ENCODE measurements at places on chromosomes 13 and 19. TPM values are rescaled to one million over a fixed set of nuclear protein-coding genes. Genes with fewer than 3 reads are reported as not detected.
A peak's percentile ranks its signal among the peaks of the same experiment; 100 is the strongest.

- no peak for DNase-seq
Measured at GRCh38 chr13:81207636-81208035, 866.7 kb upstream of the SPRY2 start.

- DNase-seq: no peak
Measured at GRCh38 chr13:97766749-97767148, 186.7 kb upstream of the IPO5 start.

DNA sequence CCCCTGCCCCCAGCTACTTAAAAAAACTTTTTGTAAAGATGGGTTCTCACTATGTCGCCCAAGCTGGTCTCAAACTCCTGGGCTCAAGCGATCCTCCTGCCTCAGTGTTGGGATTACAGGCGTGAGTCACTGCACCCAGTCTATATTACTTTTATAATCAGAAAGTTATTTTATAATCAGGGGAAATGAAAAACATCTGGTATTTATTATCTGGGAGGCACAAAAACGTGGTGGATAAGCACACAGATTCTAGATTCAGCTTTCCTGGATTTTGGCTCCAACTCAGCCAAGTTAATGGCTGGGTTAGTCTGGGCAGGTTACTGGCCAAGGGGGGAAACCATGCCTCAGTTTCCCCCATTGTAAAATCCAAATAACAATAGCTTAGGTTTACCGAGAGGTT is 24.7 kb downstream of the KEAP1 start:
- no peak for DNase-seq

- DNase-seq: no peak
Measured at GRCh38 chr13:107822006-107822405, 393.3 kb downstream of the LIG4 start.

- DNase-seq: no peak
Measured at GRCh38 chr19:28988066-28988465, 224.9 kb downstream of the UQCRFS1 start.

DNA sequence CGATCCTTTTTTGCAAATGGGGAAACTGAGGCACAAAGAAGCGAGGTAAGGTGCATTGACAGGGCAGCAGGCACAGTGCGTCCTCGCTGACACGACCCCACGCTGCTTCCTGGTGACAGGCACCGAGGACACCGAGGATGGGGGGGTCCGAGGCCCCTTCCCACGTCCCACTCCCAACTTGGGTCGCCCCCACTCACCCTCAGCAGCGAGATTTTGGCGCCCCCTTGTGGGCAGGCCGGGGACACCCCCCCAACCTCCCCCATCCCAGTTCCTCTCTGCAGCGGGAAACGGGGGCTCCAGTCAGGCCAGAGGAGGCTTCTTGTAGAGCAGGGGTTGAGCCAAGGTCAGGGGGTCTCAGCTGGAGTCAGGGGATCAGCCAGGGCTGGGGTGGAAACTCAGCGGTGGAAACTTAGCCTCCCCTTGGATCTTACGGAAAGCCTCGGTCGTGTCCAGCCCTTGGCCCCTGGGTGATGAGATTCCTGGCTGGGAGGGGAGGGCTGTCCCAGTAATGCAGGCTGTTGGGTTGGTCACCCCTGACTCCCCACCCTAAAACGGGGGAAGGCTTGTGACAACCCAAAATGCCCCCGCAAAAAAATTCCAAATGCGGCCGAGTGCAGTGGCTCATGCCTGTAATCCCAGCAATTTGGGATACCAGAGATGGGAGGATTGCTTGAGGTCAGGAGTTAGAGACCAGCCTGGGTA is 8.2 kb downstream of the SMIM24 start:
- peak; percentile 32 for DNase-seq

GRCh38 chr19:56918682-56919307 is 78.3 kb upstream of the PEG3 start:
- DNase-seq: no peak

GRCh38 chr13:110217085-110217484 is 89.9 kb downstream of the COL4A1 start:
- DNase-seq: no peak

DNA sequence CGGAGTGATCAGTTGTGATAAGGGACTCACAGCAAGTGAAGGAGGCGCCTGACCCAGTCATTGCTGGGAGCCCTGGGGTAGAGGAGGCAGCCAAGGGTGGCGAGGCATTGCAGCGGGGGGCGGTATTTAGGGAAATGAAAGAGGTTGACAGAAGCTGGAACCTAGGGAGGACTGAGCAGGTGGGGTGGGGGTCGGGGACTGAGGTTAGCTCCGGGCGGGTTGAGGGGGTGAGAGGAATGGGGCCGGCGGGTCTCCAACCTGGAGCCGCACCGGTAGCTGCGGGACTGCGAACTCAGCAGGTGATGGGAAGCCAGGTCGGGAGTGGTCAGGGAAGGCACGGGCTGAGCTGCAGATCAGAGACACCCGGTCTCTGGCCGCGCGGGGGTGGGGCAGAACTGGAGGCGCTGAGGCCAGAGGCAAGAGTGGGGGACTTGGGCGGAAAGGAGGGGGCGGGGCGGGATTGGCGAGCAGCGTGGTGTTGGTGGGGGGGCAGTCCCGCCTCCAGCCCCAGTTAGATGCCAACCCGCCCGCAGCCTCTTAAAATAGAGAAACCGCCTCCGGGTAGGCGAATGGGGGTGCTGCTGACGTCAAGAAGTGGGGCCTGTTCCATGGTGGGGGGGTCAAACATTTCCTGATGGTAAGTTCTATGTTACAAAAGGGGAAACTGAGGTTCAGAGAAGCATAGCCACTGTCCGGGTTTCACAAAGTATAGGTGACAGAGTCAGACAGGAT is 1.5 kb downstream of the MAST3 start:
- peak; percentile 60 for DNase-seq

DNA sequence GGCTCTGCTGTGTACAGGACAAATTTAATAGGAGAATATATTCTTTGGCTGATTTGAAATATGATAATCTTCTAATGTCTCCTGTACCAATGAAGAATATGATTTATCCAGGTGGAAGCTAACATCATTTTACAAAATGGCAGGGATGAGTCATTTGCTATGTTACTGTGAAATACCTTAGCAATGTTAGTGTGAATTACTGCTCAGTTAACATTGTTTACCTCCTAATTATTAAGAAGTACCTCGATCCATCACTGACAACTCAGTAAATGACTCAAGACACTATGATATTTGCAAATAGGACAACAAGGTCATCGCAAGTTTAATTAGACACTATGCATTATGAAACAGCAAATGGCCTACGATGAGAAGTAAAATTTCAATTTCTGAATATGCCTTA is 309.1 kb upstream of the EDNRB start:
- DNase-seq: no peak

GRCh38 chr19:52248241-52248640 is 21.1 kb upstream of the ZNF766 start:
- DNase-seq: peak; percentile 66

DNA sequence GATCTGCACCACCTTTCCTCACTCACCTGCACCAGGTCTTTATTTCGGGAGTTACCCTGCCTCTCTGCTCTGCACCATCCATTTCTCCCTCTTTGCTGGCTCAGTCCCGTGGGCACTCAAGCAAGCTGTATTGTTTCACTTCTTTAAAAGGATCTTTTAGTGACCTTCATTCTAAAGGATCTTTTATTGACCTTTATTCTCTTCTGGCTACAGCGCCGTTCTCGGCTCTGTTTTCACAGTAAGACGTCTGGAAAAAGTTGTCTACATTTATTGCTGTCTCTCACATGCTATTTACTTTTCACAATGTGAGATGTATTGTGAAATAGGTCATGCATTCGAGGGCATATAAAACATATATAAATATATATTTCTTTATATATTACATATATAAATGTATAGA is 35.6 kb upstream of the ARGLU1 start:
- DNase-seq: no peak

DNA sequence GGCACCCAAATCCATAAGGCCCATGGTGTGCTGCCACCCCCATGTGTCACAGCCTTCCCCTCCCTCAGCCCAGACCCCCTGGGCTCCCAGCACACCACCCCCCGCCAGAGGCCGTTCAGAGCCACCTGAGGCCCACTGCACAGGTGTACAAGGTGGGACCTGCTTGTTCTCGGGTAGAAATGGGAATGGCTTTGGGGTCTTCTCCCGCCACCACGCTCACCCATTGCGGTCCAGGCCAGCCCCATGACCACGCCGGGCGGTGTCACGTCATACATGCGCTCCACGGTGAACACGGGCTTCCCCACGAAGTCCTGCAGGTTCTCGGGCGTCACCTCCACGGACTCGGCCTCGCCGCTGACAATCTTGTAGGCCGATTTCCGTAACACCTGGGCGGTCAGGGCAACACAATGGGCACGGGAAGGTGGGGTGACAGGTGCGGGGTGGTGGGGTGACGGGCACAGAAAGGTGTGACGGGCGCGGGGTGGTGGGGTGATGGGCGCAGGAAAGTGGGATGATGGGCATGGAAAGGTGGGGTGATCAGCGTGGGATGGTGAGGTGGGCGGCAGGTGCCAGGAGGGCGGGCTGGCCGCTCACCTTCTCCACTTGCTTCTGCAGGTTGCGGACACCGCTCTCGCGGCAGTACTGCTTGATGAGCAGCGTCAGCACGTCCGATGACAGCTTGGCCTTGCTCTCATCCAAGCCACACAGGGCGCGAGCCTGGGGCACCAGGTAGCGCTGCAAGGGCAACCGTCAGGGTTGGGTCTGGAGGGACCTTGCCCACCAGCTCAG is 4.3 kb downstream of the RPL36 start:
- no peak for DNase-seq

DNA sequence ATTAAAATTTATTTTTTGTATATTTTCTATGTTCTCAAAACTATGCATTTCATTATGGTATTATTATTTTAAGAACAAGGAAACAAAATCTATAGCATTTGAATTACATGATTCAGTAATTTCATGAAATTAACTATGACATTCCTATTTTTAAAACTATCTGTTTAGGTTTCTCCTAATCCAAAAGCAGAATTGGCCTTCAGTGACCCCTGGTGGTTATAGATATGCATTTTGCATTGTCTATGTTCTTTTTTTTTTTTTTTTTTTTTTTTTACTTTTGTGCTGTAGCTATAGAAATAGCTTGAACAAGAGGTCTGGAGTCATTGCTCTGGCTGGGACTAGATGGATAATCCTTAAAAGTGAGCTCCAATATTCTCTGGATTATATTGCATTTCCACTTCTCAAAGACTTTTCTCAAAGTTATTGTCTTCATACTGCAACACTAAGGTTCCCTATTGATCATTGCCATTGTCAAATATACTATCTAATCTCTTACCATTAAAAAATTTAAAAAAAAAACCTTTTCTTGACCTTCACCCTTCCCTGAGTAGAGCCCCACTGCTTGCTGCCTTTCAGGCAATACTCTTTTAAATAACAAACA is 15.9 kb upstream of the DNAJC3 start:
- DNase-seq: no peak

- no peak for DNase-seq
Measured at GRCh38 chr13:49374585-49375290, 69.1 kb downstream of the CAB39L start.

- DNase-seq: no peak
Measured at GRCh38 chr13:59111751-59112171, 1052.0 kb downstream of the DIAPH3 start.

DNA sequence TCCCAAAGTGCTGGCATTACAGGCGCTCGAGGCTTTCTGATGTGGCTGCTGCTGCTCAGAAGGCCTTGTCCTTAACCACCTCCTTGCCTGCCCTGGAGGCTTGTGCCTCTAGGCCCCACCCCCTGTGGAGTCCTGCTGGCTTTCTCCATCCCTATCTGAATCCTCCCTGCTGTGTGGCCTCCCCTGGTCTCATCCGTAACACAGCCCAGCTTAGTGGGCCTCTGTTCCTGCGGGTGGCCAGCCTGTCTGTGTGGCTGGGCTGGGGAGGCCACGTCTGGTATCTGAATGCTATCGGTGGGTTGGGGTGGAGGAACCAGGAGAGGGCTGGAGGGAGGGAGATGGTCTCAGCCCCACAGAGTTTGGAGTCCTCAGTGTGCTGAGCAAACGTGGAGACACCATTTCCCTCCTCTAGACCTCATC is 4.7 kb downstream of the RPL28 start:
- DNase-seq: no peak

DNA sequence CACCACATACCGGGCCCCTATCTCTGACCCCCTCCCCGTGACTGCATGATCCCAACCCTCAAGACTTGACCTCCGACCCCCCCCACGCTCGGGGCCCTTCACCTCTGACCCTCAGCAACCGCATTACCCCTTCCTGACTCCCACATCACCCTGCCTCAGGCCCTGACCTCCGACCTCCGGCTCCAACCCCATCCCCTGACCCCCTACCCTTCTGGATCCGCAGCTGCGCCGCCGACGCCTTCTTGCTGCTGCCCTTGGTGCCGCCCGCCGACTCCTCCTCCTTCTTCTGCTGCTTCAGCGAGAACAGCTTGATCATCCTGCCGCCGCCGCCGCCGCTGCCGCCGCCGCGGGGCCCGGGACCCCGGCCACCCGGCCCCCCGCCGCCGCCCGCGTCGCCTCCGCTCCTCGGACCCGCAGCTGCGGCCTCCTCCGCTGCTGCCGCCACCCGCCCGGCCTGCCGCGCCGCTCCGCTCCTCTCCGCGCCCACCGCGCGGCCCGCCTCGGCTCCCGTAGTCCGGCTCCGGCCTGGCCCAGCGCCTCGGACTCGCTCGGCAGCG is at the start of gene UBE2M:
TSS of gene UBE2M (minus strand) at position 546 of the 557 bp plus-strand sequence. CDS start at position 316, 230 bp downstream.
- DNase-seq: peak; percentile 66

GRCh38 chr19:1082165-1082927 is 12.8 kb downstream of the POLR2E start:
- peak; percentile 96 for DNase-seq

- no peak for DNase-seq
Measured at GRCh38 chr19:55193481-55193880, 13.4 kb upstream of the SYT5 start.

DNA sequence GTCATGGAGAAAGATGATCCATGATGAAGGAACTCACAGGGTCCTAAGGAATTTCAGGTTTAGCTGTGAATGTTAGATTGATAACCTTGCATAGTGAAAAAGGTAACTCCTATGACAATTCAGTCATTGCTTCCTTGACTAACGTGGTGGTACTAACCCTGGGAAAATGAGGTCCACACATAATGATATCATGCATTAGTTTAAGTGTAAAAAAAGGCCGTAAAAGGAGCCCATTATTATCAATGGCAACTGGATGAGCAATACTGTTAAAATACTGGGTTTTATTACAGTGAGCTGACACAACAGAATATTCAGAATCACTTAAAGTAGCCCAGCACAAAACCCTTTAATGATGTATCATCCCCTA is 515.4 kb downstream of the DCT start:
- DNase-seq: no peak

GRCh38 chr13:25992076-25992475 is 59.7 kb downstream of the SHISA2 start:
- DNase-seq: no peak

- DNase-seq: no peak
Measured at GRCh38 chr13:80823472-80823871, 482.5 kb upstream of the SPRY2 start.

GRCh38 chr19:44539236-44539826 is 9.9 kb upstream of the CEACAM20 start:
- DNase-seq: no peak

C13orf42 gene
- not detected for total RNA-seq

TSSK6 gene
- total RNA-seq: 3.6 TPM

ZNF304 gene
- 3.7 TPM for total RNA-seq

LAIR2 gene
- not detected for total RNA-seq

FSD1 gene
- 0.68 TPM for total RNA-seq

MATK gene
- total RNA-seq: 6.1 TPM

RASGRP4 gene
- 1.5 TPM for total RNA-seq

ZNF836 gene
- 11.5 TPM for total RNA-seq

RHPN2 gene
- total RNA-seq: 49.0 TPM

GPR4 gene
- 1.4 TPM for total RNA-seq

KIR2DL1 gene
- total RNA-seq: not detected

PDE4C gene
- total RNA-seq: 18.3 TPM

PLEKHF1 gene
- 8.6 TPM for total RNA-seq

WASF3 gene
- 0.75 TPM for total RNA-seq
